ENCODE measurements at places on chromosomes 5 and 9. TPM values are rescaled to one million over a fixed set of nuclear protein-coding genes. Genes with fewer than 3 reads are reported as not detected.

The CDH9 gene
- not detected for total RNA-seq

The FOXD4L3 gene
- total RNA-seq = not detected

The SHOC1 gene
- total RNA-seq = not detected

The SLC6A18 gene
- not detected for total RNA-seq

The GRXCR2 gene
- total RNA-seq = not detected

The OR1J2 gene
- total RNA-seq = not detected

The GRIA1 gene
- not detected for total RNA-seq

The FOXD4L5 gene
- 0.11 TPM for total RNA-seq

The ARID3C gene
- total RNA-seq = not detected

The CYSRT1 gene
- total RNA-seq = 4.1 TPM

The TLX3 gene
- not detected for total RNA-seq

The LCN15 gene
- total RNA-seq = 0.26 TPM

The SMIM15 gene
- total RNA-seq = 65.8 TPM

The TYRP1 gene
- total RNA-seq = 0.14 TPM

The IFNA21 gene
- total RNA-seq = not detected

The RNF208 gene
- 2.0 TPM for total RNA-seq

The SAXO1 gene
- total RNA-seq = not detected

The PAXX gene
- 67.3 TPM for total RNA-seq

The SLC36A2 gene
- not detected for total RNA-seq

The CERCAM gene
- 39.5 TPM for total RNA-seq

The PCDHB3 gene
- not detected for total RNA-seq

The MEF2C gene
- total RNA-seq = not detected

The MSX2 gene
- 5.6 TPM for total RNA-seq

The LCN10 gene
- not detected for total RNA-seq

All from A549 treated with ZK216348 at 1 μM for 4 hours (cell line).